ENCODE measurements at places on chromosomes 7 and 10. TPM values are rescaled to one million over a fixed set of nuclear protein-coding genes. Genes with fewer than 3 reads are reported as not detected.

The DGKB gene
- not detected for total RNA-seq

GRCh38 chr10:122957474-122957873, 3.4 kb upstream of the C10orf88 start:
- DNase-seq, result no peak

GRCh38 chr7:92527300-92528187, 776 bp downstream of the PEX1 start:
- DNase-seq, result peak; percentile 15

The AEBP1 gene
- 5.4 TPM for total RNA-seq

- no peak for DNase-seq
Measured at GRCh38 chr7:82945480-82945879, 217.2 kb downstream of the PCLO start.

GRCh38 chr7:22482503-22482902, 17.5 kb downstream of the STEAP1B start:
- DNase-seq, result no peak

DNA sequence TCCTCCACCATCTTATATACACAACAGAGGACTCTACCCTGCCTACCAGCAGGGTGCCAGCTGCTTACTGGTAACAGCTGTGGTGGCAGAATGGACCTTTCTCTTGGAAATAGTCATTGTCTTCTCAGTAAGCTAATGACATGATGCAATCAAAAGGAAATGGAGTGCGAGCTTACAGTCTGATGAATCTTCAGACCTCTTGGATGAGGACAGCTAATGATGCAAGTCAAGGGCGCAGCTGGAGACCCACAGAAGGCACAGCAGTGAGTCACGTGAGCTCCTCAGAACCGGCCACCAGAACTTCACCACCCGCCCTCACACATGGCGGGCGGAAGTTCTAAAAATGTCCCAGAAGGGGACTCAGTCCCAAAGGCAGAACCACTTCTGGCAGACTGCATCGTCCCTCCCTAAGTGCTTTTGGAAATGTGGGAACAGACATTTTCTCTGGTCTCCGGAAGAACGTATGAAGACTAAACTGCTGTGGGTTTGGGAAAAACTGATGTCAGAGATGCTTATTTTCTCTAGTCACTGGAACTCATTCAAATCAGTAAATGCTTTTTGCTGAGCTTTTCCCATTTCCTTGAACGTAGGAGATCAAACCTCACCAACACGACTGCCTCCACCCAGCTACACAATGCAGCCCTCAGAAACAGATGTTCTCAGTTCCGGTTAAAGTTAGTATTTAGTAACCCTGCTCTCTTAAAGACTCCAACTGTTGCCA, 96.4 kb downstream of the FAS start:
- no peak for DNase-seq

- DNase-seq, result no peak
Measured at GRCh38 chr7:14023838-14024237, 34.4 kb upstream of the ETV1 start.

The GPR158 gene
- under 0.01 TPM for total RNA-seq

GRCh38 chr7:134031835-134032617, 95.1 kb upstream of the LRGUK start:
- DNase-seq, result no peak

DNA sequence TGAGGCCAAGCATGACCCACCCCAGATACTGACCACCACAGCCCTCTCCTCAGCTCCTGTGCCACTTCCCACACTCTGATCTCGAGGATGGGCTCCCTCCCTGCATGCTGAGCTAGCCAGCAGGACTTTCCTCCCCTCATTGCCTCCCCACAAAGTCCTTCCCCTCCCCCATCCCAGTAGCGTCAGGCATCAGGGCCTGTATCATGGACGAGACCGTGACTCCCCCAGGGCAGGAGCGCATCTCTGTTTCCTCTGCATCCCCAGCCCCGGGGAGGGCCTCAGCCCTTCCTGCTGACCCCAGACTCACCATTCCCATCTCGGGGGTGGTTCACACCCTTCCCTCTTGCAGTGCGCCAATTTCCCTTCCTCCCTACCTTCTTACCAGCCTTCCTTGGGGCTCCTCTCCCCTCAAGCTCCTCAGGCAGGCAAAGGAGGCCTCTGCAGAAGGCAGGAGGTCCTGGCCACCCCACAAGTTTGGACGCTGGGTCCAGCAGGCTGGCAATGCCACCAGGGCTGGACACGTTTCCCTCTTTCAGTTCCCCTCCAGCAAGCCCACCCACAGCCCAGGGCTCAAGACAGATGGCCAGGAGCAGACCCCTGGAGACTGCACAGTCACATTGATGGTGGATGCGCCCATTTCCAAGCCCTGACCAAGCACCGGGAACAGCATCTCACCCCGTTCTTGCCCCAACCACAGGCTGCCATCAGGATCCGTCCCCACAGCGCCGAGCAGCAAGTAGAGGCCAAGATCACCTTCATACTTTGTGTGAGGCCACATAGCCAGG, 36.5 kb downstream of the GRID1 start:
- no peak for DNase-seq

The MYO3A gene
- not detected for total RNA-seq

DNA sequence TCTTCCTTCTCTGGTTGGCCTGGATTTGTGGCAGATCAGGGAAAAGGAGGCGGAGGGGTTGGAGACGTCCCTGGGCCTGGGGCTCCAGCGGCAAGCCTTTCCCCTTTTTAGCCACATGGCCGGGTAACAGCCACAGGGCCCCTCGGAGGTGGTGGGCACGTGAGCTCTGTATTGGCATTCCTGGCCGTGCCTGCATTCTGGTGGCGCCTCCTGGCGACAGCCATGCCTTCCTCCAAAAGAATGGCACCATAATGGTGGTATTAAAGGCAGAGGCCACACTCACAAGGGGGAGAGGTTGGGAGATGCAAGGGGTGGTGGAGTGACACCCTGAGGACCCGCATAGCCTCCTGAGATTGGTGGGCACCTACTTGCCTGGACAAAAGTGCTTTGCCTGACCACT, 3.0 kb upstream of the AQP1 start:
- DNase-seq, result no peak

- DNase-seq, result no peak
Measured at GRCh38 chr7:26167303-26167934, 15.4 kb downstream of the NFE2L3 start.

GRCh38 chr7:54109501-54109900, 432.7 kb upstream of the VSTM2A start:
- no peak for DNase-seq

DNA sequence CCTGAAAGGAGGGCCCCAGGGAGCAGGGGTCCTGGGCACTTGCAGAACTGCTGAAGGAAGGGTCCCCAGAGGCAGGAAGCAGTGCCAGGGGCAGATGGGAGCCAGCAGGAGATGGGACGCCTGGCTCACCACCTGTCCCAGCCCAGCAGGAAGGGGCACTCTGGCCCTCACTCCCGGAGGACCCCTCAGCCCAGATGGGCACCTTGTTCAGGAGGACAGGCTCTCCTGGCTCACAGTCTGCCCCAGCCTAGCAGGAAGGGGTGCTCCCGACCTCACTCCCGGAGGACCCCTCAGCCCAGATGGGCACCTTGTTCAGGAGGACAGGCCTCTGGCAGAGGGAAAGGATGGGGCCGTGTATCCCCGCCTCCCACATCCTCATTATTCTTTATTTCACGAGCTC, 331.4 kb upstream of the SHH start:
- DNase-seq, result no peak

DNA sequence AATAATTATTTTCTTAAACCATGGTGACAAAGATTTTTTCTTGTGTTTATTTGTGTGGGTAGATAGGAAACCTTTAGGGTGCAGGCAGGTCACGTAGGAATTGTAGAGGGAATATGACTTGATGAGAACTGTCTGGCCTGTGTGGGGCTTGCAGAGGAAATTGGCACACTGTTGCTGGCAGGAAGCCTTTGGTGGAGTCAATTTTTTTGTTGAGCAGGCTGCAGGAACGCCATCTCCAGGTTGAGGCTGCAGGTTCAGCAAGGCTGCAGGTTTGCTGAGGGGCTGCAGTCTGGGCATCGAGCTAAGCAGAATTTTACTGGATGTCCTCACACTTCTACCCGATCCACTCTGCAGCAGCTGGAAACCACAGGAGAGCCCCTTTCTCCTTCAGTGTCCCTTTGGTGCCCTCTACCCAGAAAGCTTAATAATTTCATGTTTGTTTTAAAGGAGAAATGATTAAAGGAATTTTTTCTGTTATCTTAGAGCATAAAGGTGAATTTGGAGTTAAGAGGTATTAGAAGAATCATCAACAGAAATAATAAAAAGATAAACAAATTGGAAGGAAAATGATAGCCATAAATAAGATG, 37.0 kb downstream of the TBC1D12 start:
- no peak for DNase-seq

The RPEL1 gene
- 0.13 TPM for total RNA-seq

DNA sequence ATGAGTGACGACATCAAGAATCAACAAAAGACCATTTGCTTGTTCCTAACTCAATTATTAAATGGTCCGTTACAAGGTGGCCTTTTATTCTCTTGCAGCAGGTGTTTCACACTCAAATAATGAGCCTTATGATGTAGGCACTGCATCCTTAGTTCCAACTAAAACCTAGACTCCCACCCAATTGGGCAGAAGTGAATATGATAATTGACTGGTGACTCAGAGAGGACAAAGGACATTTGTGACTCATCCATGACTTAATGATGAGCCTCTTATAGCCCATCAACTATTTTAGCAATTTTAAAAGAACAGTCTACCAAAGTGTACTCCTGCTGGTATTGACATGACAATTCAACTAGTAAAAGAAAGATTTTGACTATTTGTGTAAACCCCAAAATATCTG, 1027.8 kb upstream of the PHF14 start:
- no peak for DNase-seq

DNA sequence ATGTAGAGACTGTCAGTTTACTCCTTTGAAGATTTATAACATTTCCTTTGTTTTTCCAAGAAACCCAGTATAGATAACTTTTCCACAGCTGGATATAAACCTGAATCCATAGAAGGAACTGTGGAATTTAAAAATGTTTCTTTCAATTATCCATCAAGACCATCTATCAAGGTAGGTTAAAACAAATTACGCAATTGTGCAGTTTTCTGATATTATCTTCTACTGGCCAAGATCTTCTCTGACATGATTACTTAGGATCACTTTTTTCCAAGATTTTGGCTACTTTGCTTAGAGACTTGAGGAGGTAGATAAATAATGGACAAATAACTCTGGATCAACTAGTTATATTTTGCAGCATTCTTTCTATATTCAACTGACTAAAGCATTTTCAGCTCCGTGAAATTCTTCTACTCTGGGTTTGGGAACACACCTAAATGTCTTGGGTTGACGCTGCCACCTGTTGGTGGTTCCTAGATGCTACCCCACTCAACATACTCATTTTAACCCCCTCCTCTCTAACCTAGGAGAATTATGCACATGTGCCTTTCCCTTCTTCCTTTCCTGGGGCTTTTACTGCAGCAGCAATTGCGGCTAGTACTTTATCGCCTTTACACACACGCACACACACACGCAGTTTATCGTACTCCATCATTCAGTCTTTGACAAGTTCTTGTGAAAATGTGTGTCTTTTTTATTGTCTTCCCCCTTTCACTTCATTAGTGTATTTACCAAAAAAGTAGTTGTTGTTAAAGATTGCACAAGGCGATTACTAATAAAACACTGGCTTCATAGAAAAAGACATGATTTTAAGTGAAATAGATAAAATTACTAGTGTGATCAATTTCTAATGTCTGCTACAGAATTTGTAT, 32.7 kb downstream of the ABCB5 start:
- no peak for DNase-seq

DNA sequence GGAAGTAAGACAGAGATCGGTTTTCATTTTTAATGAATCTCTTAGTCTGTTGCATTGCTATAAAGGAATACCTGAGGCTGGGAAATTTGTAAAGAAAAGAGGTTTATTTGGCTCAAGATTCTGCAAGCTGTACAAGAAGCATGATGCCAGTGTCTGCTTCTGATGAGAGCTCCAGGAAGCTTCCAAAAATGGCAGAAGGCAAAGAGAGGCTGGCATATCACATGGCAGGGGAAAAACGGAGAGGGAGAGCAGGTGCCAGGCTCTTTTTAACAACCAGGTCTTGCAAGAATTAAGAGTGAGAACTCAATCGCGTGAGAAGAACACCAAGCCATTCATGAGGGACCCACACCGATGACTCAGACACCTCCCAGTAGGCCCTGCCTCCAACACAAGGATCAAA, 125.0 kb upstream of the THSD7A start:
- no peak for DNase-seq

GRCh38 chr10:60375293-60376004, 14.2 kb downstream of the ANK3 start:
- no peak for DNase-seq

The MYO1G gene
- 0.11 TPM for total RNA-seq

The GAD2 gene
- total RNA-seq, result not detected

The OR6V1 gene
- total RNA-seq, result not detected

The ALDH18A1 gene
- total RNA-seq, result 110 TPM

- no peak for DNase-seq
Measured at GRCh38 chr7:55568613-55569268, 3.6 kb downstream of the VOPP1 start.

The NKX2-3 gene
- total RNA-seq, result 0.07 TPM

- DNase-seq, result no peak
Measured at GRCh38 chr7:136278057-136278456, 300.9 kb upstream of the MTPN start.

DNA sequence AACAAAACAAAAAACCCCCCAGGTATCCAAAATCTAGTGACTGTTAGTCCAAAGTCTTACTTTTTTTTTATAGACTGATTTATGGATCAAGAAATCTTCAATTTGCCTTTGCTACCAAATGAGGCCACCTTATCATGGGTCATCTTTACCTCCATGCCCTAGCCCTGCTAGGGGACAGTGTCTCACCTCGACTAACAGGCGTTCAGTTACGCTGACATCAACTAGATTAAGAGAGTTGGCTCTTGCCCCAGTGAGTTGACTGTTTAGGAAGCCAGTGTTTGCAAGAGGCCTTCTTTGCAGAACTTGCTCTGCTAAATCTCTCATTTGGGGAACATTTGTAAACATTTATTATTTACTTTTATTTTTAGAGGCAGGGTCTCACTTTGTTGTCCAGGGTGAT, 36.9 kb upstream of the WAC start:
- DNase-seq, result no peak

- DNase-seq, result no peak
Measured at GRCh38 chr7:101858437-101859385, 41.3 kb downstream of the CUX1 start.

DNA sequence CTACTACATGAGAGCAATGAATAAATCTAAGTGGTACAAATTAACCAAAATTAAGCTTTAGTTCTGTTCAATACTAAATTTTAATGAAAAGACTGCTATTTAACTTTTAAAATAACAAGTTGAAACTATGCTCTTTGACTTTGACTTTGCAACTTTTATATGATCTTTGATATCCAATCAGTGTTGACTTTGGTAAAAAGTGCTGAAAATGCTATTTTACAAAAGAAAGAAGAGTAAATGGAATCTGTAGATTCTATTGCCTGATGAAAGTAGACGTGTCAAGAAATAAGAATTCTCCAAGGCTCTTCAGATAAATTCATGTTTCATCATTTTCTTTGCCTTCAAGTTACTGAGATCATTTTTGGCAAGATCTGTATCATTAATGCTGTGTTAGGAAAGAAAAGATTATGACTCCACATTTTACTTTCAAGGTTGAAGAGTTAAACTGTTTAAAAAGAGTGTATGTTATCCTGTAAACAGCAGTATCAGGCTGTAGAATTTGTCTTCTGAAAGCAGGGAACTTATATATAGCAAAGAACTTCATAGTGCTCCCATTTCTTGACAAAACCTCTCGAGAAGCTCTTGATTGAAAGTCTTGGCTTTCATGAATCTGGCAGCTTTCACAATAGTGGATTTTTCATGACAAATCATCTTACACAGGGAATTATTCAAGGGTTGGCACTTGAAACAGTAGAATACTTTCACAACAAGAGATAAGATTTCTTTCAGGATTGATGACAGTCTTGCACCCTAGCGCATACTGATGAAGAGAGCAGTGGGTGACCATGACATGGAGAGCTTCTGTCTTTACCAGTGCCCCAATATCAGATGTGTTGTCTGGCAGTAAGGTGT, 72.1 kb downstream of the PTEN start:
- no peak for DNase-seq
